ENCODE measurements at places on chromosomes 3 and 15.
A peak's percentile ranks its signal among the peaks of the same experiment; 100 is the strongest.

DNA sequence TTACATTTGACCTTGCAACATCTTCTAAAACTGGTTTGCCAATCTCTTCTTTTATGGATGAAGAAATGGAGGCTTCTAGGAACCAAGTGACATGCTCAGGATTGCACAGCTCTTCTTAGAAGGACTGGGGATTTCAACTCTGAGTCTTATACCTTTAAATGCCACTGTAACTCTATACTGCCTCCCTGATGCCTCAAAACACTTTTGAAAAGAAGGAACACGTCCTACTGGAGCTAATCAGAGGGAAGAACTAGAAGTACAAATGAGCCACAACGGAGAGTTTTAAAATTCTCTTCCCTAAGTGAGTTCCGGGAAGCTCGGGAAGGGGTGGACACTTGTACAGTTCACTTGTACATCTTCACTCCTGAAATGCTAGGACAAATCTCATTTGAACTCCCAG is 949 bp upstream of the MITF start:
- no peak for DNase-seq

DNA sequence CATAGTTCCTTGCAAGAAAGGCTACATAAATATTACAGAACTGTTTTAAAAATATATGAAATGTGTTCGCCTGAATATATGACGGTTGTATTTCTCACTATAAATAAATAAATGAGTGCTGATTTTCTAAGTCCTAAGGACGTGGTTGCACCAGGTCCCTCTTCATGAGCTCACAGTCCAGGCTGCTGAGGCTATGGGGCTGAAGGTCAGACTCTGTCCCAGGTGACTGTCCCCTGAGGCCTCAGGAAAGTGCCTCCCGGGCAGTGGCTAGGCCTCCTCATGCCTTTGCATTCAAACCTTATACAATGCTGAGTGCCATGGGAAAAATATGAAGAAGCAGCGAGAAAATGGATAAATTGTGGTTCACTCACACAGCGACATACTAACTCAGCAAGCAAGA is 43.5 kb upstream of the SSR3 start:
- no peak for DNase-seq

GRCh38 chr3:4711680-4711992 is 218.5 kb downstream of the ITPR1 start:
- DNase-seq: no peak

DNA sequence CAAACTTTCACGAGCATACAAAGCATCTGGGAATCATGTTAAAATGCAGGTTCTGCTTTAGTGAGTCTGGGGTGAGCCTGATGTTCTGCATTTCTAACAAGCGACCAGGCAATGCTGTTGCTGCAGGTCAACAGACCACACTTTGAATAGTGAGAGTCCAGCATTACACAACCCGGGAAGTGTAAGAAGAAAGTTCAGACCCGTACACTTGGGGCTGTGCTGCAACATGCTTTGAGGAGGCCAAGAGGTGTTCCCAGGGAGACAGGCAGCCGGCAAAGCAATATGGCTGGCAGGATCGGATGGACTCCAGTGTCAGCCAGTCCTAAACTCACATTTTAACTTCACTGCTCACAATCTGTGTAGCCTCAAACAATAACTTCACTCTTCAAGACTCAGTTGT is 134.2 kb downstream of the LIPC start:
- no peak for DNase-seq

GRCh38 chr15:98146031-98146820 is 185.7 kb downstream of the ARRDC4 start:
- no peak for DNase-seq

GRCh38 chr3:63687278-63688225 is 35.1 kb downstream of the SNTN start:
- peak; percentile 5 for DNase-seq

Measured in neural crest cell (in vitro differentiated cells).